HT1080 (cell line): ENCODE measurements at places on chromosomes 11 and 22.

DNA sequence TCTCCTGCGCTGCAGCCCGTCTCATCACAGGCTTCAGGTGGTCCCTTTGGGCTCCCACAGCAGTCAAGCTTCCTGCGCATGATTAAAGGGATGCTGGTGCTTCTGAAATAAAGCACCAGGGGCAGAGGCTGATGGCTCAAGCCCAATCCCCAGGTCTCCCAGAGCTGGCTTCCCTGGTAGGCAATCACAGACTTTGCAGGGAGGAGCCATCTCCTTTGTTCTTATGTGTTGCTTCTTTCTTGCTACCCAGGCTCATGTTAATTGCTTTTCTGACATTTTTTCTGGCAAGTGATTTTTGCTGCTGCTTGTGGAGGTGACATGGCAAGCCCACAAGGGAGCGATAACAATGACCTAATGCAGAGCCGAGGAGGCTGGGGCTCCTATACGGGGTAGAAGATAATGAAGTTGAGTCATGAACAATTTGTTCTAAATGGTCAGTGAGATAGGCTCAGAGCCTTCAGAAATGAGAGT is 25.2 kb upstream of the PLET1 start:
- peak; percentile 25 for DNase-seq

DNA sequence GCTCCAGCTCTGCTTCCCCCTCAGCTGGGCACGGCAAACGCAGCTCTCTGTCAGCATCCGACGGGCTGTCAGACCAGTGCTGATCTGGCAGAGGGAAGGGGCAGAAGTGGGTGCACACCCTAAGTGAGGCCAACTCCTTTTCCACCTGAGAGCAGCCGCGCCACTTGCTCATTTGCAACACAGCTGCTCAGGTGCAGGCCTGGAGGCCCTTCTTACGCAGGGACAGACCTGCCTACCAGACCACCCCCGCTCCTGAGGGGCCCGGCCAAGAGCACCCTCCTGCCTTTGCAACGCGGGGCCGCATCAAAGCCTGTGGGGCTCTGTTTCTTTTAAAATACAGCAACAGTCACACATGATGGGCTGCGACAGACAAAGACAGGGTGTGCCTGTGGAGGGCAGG is 47.8 kb upstream of the BID start:
- no peak for DNase-seq

GRCh38 chr22:32979606-32980005 is 78.6 kb downstream of the SYN3 start:
- DNase-seq, result no peak

DNA sequence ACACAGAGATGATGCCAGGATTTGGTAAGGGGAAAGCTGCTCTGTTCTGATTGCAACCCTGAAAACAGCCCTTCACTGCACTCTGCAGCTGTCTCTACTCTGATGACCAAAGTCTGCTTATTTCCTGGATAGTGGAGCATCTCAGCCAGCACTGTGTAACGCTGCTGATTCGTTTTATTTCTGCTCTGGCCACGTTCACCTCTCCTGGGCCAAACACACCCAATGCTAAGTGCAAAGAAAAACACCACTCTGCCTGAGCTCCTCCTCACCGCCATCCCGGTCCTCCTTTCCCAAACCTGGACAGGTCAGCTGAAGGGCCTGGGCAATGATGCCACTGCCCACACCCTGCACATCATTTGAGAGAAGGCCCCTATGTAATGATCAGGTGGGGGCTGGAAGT is 529.3 kb upstream of the B3GAT1 start:
- no peak for DNase-seq

GRCh38 chr11:13208921-13209320 is 68.7 kb upstream of the BMAL1 start:
- no peak for DNase-seq

- DNase-seq, result peak; percentile 52
Observed at GRCh38 chr11:59097113-59097708, 9.8 kb upstream of the FAM111B start.

DNA sequence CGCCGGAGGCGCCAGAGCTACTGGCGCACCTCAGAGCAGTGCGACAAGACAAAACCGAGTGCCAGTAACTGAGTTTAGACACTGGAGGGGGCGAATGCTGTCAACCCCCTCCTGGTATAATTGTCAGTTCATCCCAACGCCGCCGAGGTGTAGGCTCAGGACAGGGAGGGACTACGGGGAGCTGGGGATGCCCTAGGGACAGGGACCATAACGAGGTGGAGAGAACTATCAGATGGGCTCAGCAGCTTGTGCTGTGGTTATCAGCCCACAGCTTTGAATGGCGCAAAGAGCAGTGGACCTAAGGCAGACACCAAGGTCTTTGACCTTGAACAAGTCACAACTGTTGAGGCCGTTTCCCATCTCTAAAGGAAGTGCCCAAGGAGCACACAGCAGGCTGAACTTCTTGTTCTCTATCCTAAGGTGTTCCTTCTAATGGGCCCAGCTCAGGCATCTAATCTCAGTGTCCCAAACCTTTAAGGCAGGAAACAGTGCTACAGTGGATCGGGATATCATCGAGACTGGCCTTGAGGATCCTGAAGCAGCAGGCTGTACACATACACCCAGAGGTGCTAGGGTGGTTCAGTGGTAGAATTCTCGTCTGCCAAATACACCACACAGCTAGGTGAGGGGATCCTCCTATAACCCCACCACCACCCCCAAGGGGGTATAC is 958 bp upstream of the TUT1 start:
- DNase-seq, result no peak

DNA sequence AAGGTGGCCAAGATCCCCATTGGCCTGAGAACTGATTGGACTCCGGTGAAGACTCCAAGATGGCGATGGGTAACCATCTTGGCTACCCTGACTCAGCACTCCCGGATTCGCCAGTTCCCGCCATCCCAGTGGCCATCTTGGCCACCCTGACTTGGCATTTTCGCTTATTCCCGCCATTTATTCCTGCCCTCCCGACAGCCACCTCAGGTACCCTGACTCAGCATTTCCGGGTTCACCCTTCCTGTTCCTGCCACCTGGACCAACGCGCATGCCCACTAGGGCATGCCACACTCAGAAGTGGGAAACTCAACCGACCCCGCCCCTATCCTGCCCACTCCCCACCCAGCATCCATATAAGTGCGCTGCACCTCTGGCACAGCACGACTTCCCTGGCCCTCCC is 7.8 kb downstream of the OR8K5 start:
- peak; percentile 35 for DNase-seq

GRCh38 chr22:38258895-38259294 is 13.9 kb downstream of the TMEM184B start:
- no peak for DNase-seq

- no peak for DNase-seq
Observed at GRCh38 chr22:17436382-17436980, 67.2 kb downstream of the CECR2 start.

DNA sequence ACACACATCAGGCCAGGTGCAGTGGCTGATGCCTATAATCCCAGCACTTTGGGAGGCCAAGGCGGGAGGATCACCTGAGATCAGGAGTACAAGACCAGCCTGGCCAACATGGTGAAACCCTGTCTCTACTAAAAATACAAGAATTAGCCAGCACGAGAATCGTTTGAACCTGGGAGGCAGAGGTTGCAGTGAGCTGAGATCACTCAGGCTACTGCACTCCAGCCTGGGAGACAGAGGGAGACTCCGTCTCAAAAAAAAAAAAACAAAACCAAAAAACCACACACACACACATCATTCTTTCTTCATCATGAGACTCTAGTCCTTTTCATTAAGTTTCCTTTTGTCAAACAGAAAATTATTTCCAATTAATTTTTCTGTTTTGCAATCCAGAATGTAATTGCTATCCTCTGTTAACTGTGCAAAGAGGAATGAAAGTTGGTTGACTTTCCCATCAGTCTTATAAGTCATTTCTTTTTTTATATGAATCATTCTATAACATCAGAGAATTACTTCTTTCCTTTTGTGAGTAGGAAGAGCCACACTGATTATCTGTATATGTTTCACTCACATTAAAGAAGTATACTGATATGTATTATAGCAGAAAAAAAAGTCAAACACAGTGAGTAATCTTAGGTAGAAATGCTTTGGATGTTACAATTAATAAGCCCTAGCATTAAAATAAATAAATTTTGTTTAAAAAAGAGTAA is 52.2 kb downstream of the HORMAD2 start:
- DNase-seq, result no peak

DNA sequence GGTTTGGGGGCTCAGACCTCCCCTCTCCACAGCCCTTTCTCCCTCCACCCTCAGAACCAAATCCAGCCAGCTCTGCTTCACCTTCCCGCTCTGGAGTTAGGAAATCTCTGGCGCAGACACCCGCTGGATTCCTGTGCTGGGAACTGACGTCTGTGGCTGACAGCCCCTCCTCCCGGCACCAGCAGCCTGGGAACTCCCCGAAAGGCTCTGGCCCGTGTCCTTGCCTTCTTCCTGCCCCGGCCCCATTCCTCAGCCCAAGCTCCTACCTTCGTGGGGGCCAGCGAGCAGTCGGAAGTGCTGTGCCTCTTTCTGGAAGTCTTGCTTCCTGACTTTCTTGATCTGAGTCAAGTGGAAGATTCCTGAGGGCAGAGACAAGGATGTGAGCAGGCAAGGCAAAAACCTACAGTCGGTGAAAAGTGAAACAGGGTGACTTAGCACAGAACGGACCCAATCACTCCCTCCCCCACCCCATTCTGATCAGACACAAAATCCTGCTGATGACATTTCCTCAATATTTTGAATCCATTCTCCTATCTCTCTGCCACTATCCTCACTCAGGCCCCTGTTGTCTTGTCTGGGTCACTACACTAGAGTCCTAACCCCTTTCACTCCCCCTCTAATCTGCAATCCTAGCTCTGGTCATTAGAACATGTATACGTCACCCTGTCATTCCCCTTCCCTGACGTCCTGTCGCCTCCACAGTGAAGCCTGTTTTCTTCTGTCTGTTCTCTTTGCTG is 34.1 kb downstream of the CHRDL2 start:
- no peak for DNase-seq

DNA sequence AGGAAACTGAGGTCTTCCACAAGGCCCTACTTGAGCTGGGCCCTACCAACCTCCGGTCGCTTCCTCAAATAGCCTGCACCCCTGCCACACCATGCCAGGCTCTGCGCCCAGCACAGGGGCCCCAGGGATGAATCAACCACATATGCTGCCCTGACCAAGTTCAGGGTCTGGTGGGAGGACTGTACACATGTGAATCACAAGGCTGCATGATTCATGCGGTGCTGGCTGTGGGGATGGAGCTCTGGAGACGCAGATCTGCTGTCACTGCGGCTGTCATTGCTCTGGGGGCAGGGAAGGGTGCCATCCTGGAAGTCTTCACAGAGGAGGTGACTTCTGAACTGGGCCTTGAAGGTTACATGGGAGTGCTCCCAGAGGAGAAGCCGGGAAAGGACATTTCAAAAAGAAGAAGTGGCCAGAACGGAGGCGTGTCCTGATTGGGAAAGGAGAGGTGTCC is 21.5 kb downstream of the CYTH4 start:
- DNase-seq, result peak; percentile 96

- DNase-seq, result no peak
Observed at GRCh38 chr22:38839686-38840085, 4.1 kb downstream of the NPTXR start.

DNA sequence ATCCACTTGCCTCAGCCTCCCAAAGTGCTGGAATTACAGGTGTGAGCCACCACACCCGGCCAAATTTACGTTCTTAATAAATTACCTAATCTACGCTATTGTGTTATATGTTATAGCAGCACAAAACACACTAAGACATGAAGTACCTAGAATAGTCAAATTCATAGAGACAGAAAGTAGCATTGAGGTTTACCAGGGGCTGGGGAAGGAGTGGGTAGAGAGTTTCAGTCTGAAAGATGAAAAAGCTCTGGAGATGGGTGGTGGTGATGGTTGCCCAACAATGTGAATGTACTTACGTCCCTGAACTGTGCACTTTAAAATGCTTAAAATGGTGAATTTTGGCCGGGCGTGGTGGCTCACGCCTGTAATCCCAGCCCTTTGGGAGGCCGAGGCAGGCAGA is 65.7 kb upstream of the NUP50 start:
- DNase-seq, result no peak

DNA sequence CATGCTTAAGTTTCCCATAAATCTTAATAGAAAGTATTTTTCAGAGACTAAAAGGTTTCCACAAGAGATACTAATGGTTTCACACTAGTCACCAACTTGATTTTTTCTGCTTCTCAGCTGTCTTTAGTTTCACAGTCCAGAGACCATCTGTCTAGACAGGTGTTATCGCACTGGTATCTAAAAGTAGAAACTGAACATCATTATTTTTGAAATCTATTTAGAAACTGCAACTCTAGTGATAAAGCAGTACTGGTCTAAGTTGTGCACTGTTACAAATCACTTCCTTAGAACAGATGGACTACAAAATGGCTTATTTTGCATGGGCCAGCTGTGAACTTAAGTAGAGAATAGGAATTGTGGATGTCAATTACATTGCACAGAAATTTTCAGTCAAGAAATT is 78.0 kb downstream of the CNTN5 start:
- DNase-seq, result no peak

DNA sequence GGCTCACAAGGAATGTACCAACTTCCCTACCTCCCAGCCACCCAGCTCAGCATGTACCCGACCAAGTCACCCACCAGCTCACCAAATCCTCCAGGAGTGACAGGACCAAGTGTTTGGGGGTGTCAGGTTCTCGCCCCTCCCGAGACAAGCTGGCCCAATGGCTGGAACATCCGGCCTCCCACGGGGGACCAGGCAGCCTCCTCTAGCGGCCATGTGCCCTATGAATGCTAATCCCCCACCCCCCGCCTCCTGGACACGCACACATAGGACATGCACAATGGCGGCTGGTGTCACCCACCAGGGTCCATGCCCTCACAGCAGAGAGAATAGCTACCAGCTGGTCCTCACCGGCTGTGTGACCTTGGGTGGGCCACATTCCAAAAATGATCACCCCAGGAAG is 151.0 kb downstream of the MN1 start:
- DNase-seq, result no peak

DNA sequence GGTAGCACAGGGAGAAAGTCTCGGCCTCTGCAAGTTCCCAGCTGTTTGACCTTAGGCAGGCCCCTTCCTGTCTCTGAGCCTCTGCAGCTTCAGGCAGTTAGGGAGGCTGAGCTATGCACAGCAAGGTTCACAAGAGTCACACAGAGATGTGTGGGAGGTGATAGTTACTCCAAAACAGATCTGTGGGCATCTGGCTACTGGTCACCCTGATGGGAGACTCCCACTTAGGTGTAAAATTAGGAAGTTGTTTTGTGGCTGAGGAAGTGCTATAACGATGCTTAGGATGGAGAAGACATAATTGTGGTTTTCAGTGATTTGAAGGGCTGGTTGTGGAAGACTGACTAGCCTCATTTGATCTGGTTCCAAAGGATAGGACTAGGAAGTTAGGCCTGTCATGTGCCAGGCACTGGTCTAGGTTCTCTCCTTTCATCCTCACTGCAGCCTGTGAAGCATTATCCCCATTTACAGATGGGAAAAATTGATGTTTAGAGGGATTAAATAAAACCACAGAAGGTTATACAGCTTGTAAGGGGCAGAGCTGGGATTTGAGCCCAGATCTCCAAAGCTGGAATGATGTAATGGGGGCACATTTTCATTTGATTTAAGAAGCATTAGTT is 13.5 kb downstream of the ACO2 start:
- peak; percentile 18 for DNase-seq

DNA sequence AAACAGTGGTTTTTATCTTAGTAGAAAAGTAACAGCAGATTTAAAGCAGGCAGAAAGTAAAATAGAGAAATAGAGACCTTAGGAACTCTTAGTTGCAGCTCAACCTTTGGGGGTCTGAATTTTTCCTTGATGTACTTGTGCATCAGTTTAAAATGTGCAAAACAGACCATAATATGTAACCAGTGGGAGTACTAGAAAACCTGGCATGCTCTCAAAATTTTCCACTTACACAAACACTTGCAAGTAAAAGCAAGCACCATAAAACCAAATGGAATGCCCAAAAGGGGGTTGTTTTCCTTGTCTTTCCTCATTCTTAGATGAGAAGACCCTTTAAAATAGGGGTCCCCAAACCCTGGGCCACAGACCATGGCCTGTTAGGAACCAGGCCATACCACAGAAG is 12.9 kb upstream of the MRGPRE start:
- no peak for DNase-seq
